ENCODE measurements at places on chromosomes 2 and 18.

DNA sequence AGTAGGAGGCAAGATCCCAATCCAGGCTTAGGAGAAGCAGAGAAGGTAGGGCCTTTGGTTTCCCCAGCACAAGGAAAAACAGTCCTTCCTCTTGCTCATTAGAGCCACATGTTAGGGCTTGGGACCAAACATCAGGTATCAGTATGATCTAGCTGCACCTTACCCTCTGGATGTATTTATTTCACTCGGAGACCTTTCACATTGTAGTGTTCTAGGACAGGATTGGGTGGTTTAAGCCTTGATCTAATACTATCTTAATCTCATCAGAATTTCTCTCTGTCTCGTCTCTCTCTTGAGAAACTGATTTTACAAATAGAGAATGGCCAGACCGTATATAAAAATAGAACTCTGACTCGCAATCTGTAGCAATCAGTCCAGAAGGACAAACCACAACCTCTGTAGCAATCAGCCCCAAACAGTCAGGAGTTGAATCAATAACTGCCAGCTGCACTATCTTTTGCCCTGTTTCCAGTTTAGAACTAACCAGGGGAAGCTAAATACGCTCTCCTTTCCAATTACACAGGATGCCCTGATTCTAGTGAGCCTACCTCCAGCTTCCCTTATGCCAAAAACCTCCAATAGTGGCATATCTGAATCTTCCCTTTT is 207.1 kb downstream of the TDRD15 start:
- no peak for DNase-seq

DNA sequence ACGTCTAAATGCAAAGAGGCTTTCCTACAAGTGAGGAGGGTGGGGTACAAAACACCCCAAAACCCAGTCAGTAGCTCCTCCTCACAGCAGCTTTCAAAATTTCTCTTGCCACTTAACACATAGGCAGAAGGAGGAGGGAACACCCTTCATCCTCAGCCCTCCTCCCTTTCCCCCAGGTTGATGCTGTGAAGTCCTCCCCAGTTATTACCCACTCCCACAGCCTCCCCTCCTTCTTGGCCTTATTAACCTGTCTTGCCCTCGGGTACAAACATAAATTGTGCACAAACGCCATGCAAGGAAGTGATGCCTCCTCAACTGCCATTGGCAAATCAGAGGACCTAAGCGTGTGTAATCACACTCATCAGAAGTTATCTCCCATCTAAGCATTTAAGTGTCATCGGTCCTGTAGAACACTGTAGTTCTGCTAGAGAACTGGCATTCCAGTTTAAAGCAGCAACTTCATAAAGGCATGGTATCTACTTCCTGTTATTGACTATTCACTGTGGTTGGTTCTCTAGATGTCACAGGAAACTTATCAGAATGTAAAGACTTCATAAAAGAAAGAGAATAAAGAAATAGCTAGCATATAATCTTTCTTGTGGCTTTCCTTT is at the start of gene DSC1:
Gene DSC1, minus strand, starts transcription at position 32 of the 611 bp plus-strand sequence. CDS start 262 bp downstream, outside the sequence.
- DNase-seq, result no peak

GRCh38 chr2:149315461-149315860 is 14.9 kb upstream of the LYPD6 start:
- no peak for DNase-seq

GRCh38 chr2:101125374-101125773 is 25.8 kb downstream of the TBC1D8 start:
- no peak for DNase-seq

GRCh38 chr2:26299471-26300101 is 46.4 kb upstream of the SELENOI start:
- DNase-seq, result peak; percentile 9

DNA sequence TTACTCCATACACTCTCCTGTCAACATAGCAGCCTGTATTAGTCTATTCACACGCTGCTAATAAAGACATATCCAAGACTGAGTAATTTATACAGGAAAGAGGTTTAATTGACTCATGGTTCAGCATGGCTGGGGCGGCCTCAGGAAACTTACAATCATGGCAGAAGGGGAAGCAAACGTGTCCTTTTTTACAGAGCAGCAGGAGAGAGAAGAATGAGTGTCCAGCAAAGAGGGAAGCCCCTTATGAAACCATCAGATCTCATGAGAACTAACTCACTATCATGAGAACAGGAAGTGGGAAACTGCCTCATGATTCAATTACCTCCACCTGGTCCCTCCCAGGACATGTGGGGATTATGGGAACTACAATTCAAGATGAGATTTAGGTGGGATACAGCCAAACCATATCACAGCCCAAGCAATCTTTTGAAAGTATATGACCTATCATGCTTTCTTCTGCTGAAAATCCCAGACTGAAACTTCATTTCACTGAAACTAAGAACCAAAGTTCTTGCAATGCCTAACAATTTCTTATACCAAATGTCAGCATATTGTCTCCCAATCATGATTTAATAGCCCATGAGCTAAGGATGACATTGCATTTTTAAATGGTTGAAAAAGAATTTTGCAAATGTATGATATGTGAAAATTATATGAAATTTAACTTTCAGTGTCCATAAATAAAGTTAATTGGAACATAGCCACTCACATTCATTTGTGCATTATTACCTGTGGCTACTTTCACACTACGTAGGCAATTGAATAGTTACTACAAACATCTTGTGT is 686.8 kb upstream of the ZEB2 start:
- DNase-seq, result no peak

DNA sequence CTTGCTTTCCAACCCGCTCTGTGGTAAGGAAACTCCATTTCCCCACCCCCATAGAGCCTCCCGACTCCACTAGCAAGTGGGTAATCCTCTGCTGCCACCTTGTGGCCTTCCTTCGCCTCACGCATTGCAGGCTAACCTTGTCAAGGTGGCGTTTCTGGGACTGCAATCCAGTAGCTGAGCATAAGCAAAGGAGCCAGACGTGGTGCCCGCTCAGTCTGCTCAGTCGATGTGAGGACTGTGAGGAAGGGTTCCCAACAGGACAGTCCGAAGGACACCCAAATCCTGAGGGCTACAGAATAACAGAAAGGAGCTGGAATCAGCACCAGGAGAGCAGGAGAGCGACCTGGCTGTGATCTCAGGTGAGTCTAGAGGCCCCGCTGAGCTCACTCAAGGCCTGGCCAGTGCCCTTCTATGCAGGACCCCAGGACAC is 144.2 kb downstream of the SUCLG1 start:
- DNase-seq, result peak; percentile 44

- no peak for DNase-seq
Measured at GRCh38 chr2:213740453-213740852, 456.2 kb downstream of the SPAG16 start.

DNA sequence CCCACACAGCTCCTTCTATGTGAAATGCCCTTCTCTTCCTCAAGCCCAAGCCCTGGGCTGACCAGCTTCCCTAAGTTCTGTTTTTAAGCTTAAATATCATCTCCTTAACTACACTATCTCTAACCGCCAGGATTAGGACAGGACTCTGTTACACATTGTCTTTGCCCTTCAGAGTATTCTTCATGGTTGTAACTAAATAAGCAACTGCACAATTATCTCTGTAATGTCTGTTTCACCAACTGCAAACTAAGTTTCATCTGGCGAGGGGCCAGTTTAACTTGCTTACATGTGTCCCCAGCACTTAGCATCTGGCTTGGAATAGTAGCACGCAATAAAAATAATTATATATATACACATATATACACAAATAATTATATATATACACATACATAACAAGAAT is 1.1 kb upstream of the ERMN start:
- DNase-seq, result no peak

DNA sequence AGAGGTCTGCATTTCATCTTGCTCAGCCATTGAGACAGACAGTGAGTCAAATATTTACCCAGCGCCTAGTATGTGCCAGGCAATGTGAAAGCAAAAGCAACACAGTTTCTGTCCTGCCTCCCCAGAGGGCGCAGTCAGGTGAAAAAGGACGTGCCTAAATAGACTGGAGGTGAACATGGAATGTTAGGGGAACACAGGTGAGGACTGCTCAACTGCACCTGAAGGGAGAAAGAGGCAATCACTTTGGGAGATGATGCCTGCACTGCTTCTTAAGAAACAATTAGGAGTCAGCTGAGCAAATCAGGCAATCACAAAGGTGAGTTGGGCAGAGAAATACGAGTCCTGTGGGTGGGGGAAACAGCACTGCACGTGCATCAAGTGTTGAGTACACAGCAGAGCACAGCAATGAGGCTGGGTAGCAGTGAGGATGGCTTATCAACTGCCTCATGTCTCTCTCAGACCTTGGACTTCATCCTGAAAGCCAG is 218.3 kb upstream of the SMAD7 start:
- no peak for DNase-seq

DNA sequence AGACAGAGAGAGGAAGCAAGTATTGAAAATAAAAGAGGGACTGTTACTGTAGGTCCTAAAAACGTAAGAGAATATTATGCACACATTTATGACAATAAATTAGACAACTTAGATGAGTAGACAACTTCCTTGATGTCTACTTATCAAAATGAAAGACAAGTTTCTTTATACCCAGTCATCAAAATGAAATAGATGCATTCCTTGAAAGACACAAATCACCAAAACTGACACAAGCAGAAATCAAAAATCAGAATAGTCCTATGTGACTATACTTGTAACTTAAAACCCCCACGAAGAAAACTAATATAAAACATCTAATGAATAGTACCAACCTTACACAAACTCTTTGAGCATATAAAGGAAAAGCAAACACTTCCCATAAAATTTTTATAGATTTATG is 14.5 kb downstream of the RTN4 start:
- DNase-seq, result no peak

DNA sequence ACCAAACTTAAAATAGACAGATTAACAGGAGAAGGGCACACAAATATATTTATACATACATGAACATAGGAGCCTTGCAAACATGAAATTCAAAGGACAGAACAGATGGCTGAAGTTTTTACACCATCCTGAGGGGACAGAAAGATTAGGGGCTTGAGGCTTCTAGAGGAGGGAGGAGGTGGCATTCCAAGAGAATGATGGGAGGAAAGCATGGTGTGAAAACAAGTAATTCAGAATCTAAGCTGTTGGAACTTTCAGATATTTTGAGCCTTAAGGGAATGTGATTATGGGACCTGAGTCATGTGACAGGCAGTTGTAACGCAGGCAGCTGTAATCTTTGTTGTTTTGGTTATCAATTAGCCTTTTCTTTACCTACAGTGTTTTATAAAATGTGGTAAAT is 225.2 kb upstream of the SPOPL start:
- no peak for DNase-seq

- no peak for DNase-seq
Measured at GRCh38 chr2:10863837-10864236, 47.9 kb upstream of the KCNF1 start.

GRCh38 chr2:193476171-193476800 is 1281.6 kb upstream of the TMEFF2 start:
- DNase-seq, result peak; percentile 5

GRCh38 chr2:177398791-177399190 is 6.2 kb downstream of the AGPS start:
- DNase-seq, result no peak

- DNase-seq, result no peak
Measured at GRCh38 chr2:10145519-10146357, 23.2 kb downstream of the RRM2 start.

GRCh38 chr2:224253464-224253863 is 148.4 kb downstream of the FAM124B start:
- DNase-seq, result no peak

DNA sequence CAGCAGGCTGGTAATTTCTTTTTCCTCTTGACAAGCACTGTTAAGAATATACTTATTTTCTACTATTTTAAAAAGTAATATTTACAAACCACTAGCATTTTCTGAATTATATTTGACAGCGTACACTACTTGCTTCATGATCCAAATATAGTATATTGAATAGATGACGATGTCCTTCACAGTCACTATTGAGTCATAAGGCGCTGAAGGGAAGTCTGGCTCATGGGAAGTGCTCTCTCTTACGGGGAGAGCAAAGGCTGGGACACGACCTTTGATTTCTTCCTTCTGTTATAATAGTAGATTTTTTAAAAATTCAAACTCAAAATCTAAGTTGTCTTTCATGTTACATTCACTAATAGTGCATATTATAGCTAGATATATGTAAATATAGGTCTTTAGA is 357.1 kb downstream of the SOCS6 start:
- DNase-seq, result no peak

DNA sequence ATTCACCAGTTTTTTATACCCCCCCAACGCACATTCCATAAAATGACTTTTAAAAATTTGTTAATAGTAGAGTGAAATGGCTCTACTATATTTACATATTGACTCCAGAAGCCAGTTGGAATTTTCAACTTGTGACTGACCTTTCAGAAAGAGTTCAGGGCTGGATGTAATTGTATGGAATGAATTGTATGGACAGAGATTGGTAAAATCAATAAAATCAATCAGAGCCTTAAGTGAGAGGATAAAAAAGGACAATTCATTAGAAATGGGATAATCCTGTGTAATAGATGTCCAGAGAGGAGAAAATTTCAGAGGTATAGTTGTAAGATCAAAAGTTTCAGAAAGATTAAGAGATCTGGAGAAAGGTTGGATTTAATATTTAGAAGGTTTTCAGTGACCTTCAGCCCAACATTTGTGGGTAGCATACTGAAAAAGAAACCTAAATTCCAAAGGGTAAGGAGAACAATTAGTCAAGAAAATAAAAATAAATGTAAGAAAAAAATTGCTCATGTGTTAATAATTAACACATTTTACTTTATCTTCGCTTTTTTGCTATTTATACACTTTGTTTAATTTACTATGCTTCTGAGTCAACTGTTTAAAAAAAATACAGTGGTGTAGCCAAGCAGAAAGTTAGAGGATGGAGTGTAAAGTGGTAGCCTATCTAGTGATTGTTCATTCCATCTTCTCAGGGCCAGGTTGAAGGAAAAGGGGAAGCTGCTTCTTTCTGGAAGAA is 385.4 kb upstream of the TMEFF2 start:
- no peak for DNase-seq

GRCh38 chr2:210663631-210664089 is 107.3 kb downstream of the CPS1 start:
- DNase-seq, result no peak
